SK-MEL-5 (cell line): ENCODE measurements at places on chromosomes 16 and 17.

- no peak for DNase-seq
Measured at GRCh38 chr17:31458829-31459228, 67.4 kb downstream of the RAB11FIP4 start.

DNA sequence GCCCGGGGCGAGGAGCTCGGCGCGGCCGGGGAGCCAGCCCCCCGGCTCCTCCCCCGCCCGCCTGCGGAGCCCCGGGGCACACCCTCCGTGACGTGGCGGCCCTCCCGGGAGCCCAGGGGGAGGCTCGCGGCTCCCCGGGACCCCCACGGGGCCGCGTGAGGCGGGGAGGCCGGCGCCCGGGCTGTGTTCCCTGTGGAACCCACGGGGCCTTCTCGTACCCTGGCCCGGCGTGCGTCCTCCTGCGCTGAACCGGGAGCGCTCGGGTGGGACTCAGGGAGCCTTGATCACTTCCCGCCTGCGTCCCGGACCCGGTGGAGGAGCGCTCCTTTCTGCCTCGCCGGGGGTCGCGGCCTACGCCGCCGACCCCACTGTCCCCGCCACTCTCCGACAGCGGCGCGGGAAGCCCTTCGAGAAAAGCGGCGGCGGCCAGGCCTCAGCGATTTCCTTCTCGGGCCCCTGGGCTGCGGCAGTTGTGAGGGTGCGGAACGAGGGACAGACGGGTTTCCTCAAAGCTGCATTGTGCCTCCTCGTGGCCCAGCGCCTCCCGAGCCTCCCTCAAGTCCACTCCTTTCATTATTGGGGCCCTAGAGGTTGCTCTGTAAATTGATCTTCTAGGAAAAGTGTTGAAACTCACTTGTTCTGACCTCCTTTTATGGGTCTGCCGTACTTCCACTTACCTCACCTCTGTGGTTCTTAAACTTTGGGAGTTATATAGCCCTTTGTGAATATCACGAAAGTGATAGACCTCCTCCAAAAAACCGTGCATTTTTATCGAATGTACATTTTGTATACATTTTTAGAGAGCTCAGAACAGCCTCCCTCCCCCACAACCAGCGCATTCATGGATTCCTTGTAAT is 597 bp downstream of the LIG3 start:
- DNase-seq, result peak; percentile 74

DNA sequence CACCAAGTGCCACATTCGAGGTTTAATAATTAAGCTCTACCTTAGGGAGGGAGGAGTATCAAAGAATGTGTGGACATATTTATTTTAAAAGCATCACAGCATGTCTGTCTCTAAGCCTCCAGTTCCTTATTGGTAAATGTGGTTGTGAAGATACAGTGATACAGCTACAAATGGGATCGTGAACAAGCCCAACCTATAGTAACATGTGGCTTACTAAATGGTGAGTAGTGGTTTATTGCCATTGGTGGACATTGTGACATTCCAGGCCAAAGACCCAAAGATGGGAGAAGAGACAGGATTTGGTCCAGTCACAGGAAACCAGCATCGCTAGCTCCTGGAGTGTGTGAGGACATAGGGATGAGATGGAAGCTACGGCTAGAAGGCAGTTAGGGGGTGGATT is 51.2 kb downstream of the IQCK start:
- no peak for DNase-seq

DNA sequence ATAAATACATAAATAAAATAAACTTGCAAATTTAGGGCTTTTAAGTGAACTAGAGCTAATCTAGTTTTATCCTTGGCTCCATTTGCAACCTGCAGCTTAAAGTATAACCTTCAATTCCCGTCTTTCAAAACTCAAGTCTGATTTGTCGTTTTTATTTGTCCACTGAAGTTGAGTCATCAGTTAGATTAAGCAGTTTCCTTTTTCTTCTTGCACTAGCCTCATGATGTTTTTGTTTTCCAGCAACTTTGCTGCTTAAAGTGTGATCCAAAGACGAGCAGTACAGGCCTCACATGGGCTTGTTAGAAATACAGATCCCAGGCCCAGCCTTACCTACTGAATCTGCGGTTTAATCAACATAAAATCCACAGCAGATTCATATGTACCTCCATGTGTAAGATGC is 13.8 kb downstream of the ARSG start:
- no peak for DNase-seq

DNA sequence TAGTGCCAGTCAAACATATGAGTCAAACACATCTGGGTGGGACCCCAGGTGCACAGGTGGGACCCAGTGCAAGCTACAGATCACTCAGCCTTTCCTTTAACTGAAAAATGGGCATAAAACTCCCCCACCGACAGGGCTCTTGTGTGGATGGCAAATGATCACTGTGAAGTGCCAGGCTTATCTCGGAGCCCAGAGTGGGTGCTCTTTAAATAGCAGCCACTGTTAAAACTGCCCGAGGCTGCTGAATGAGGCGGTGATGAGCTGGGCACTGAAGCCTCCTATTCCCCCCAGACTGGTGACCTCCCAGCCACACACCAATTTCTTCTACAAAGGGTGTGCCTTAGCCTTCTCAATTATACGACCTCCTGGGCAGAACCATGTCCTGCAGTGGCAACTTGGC is 433.8 kb downstream of the SLC39A11 start:
- DNase-seq, result peak; percentile 32

DNA sequence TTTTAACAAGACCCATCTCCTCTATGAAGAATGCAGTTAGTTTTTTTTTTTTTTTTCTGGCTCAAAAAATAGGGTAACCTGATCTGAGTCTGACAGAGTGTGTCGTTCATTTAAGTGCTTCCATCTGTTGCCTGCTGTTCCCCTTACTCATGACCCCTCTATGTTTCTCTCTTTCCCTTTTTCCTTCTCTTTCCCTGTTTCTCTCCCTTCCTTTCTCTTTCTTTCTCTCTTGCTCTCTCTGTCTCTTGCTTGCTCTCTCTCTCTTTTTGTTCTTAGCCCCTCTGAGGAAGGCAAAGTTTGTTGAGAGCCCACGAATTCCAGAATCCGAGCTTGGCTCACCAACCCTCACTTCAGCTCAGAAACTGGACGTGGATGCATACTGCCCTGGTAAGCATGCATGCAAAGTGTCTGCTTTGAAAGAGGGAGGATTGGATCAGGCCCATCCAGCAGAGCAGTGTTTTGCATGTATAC is 185.0 kb downstream of the TANC2 start:
- peak; percentile 39 for DNase-seq

- no peak for DNase-seq
Measured at GRCh38 chr17:12328204-12328603, 307.5 kb downstream of the MAP2K4 start.

DNA sequence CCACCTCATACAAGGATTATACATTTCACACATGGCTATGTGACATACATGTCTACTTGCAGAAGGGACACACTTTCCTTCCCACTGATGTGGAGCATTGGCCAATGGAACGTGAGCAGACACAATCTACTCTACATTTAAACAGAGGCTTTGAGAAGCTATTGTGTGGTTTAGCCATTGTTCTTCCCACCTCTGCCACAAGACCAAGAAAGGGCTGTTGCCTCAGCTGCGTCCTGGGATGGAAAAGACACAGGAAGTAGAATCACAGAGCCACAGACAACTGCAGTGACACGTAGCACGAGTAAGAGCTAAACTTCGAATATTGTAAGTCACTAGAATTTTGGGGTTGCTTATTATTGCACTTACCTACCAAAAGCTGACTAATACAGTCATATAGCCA is 33.3 kb downstream of the PRKCB start:
- no peak for DNase-seq

- DNase-seq, result no peak
Measured at GRCh38 chr17:30151471-30151870, 34.9 kb downstream of the NSRP1 start.

DNA sequence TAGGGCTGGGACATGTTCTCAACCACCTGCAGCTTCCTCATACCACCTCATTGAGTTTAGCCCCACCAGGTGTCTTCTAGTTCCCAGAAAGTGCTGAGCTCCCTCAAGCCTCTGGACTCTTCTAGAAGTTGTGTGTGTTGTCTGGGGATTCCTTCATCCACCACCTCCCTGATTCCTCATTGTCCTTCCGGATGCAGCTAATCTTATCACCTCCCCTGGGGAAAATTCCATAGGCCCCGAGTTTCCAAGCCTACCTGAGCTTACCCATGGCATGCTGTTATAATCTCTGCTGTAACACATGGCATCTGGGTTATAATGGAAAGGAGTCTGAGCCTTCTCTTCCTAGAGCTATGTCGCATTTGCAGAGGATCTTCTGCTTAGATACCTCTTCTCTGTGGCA is 243.5 kb upstream of the SDK2 start:
- no peak for DNase-seq

DNA sequence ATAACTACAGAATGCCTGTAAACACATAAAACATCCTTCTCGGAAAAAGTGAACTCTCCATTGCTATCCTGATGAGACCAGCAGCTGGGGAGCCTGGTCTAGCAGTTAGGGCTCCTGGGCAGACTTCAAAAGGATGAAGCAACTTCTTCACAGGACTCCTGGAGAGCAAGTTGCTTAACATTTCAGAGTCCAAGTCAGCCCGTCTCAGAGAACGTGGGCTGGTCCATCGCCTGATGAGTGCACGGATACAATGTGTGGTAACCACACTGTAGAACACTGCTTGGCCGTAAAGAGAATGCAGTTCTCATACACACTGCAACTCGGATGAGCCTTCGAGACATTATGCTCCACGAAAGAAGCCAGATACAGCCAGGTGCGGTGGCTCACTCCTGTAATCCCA is 52.7 kb downstream of the TMEM235 start:
- no peak for DNase-seq

DNA sequence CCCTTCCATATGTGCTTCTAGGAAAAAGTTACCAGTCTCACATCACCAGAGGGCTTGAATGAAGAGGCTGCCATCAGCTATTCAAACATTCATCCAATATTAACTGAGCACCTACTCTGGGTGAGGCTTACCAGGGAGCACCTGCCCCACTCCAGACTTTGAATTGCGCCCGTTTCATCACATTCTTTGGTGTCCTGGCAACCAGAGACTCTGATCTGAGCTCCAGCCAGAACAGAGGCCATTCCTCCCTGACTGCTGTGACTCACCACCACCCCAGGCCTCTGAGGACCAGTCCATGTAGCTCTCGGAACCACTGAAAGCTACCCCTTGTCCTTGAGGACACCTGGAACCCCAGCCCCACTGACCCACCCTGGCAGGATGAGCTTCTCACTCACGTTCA is at the start of gene C16orf96:
Gene C16orf96 (plus strand): TSS at position 229 of the 400 bp plus-strand sequence. CDS start 150 bp downstream, at position 379.
- no peak for DNase-seq

- peak; percentile 91 for DNase-seq
Measured at GRCh38 chr16:52591934-52592592, 45.1 kb upstream of the TOX3 start.

GRCh38 chr17:2697611-2698162 is 13.9 kb downstream of the CLUH start:
- no peak for DNase-seq

DNA sequence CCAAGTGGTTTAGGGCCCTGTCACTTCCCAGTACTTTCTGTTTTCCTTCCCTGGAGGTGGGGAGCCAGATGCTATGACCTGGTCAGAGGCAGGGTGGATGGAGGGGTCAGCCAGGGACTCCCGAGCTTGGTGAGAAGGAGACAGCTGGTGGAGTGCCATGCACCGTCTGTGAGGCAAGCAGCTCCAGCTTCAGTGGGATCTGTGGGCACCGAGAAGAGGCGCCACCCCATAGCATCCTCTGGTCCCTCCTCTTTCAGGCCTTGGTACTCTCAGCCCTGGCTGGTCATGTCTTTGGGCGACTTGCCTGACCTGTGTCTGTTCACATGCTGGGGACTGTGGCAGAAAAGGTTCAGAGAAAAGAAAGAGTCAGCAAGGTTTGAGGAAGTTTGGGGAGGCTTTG is 299.3 kb upstream of the N4BP1 start:
- no peak for DNase-seq

- peak; percentile 90 for DNase-seq
Measured at GRCh38 chr17:4948931-4949320, 596 bp upstream of the PFN1 start.

DNA sequence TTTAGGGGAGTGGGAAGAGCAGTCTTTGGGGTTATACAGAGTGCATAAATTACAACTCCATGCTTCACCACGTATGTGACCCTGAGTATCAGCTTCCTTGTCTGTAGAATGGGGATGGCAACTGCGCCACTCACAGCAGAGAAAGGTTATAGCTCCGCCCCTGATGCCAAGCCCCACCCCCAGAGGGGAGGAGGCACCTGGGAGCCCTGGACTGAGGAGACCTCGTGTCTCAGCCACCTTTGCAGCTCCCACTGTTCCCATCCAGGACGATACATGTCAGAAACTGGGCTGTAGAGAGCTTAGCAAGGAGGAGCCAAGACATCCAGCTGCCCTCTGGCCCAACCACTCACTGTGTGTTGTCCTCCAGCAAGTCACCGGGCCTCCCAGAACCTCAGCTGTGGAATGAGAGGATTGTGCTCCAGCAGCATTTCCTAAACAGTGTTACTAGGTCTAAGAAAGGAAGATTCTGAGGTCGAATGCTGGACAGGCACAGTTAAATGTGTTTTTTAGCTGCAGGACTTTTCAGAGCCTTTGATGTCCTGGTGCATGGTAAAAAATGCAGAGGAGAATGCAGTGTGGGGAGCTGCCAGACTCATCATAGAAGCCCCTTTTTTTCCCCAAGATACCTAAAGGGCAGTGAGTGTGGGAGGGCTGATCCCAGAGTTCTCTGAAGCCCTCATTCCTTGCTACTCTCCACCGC is 49.4 kb downstream of the BEAN1 start:
- DNase-seq, result peak; percentile 43

DNA sequence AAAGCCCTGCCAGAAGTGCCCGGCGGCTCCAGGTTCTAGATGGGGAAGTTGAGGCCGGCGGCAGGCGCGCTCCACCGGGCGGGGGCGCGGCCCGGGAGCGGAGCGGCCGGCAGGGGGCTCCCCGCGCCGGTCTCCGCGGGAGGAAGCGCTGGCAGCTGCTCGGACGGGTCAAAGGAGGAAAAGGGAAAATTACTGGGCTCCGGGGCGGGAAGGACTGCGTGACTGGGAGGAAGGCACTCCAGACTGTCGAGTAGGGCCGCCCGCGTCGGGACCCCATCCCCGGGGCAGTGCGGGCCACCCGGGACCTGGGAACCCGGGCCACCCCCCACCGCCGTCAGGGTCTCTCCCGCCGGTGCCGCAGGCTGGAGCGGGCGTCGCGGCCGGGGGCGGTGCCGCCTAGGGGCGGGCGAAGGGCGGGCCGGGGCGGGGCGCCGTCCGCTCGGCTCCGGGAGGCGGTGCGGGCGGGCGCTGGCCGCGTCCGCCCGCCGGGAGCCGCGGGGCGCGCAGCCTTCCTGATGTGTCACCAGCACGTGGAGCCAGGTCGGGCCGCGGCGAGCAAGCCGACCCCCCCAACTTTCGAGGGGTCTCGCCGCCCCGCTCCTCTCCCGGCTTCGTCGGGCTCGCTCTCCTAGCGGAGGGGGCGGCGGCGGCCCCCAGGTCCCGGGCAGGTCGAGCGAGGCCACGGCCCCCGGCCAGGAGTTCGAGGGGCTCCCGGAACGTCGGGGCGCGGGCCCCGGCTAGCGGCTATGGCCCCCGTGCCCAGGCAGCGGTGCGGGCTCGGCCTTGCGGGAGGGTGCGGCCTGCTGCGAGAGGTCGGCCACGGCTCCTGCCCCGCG is 167.5 kb downstream of the RAB11FIP4 start:
- peak; percentile 78 for DNase-seq
